Activated T-cell treated with anti-CD3 and anti-CD28 coated beads, Interleukin-2, amount 50 U/mL, for 72 hours (primary cell): ENCODE measurements at places on chromosomes 6 and 20. TPM values are rescaled to one million over a fixed set of nuclear protein-coding genes. Genes with fewer than 3 reads are reported as not detected.

DNA sequence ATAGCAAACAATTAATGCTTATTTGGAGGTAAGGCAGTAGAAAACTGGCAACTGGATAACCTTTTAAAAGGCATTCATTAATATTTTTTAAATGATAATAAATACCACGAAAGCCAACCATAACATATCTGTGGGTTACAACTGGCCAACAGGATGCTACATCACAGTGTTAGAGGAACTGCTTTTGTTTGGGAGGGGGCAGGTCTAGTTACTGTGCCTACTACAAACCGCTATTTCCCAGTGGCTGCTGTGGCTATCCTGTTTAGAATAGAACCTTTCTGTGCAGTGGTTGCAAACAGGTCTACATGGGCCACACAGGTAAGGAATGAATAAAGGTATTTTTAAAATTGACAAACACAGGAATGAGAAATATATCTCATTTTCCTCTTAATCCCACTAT is 976 bp downstream of the PIGT start:
- H3K27me3 ChIP-seq: no peaks in the 10 kb centered on the region
- H3K27ac ChIP-seq: peak overlapping the region; percentile 96
- peak overlapping the region; percentile 93 for H3K4me3 ChIP-seq
- no peak for DNase-seq

- H3K4me1 ChIP-seq: peaks cover 9% of the 10 kb centered on the region
- peaks cover 7% of the 10 kb centered on the region for H3K36me3 ChIP-seq
- DNase-seq: peak; percentile 15
- no peak overlapping the region for H3K4me3 ChIP-seq
- peaks cover 10% of the 10 kb centered on the region for H3K27me3 ChIP-seq
Observed at GRCh38 chr6:146943664-146944063, 260.6 kb upstream of the STXBP5 start.

- peaks cover 75% of the 10 kb centered on the region for H3K27me3 ChIP-seq
- H3K36me3 ChIP-seq: no peaks in the 10 kb centered on the region
- no peak within 1 kb of the TSS for H3K27ac ChIP-seq
- DNase-seq: peak; percentile 49
- H3K4me3 ChIP-seq: peak within 1 kb of the TSS; percentile 83
Observed at GRCh38 chr6:17281100-17281496, at the start of gene RBM24. TSS of gene RBM24 (plus strand) at chr6:17281361. CDS start at chr6:17281582, 221 bp downstream.

DNA sequence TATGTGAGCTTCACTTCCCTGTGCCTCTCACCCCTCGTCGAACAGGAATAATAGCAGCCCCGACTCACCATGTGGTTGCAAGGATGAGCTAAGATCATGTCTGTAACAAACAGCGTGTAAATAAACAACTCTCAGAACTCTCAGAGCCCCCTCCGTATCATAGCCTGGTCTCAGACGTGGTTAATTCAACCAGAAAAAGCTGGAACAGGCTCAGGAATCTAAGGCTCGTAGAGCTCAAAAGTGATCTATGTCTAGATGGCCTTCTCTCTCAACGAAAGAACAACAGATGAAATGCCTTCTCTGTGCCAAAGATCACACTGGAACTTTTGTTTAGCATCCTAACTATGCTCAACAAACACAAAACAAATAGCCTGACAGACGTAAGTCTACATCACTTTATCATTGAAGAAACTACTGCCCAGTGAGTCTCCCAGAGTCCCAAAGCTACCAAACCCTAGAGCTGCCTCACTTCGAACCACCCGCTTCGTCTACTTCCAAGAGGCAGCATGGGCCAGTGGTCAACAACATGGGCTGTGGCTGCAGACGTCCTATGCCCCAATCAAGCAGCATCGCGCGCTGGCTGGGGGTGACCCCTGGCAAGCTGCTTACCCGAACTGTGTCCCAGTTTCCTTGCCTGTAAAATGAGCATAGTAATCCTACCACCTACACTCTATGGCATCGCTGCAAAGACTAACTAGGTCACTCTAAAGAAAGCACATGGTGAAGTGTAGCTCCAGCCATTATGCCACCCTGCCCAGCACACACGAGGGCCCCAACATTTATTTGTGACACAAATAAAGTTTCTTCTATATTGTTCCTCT is 35.1 kb downstream of the NFATC2 start:
- DNase-seq: no peak
- H3K27me3 ChIP-seq: no peaks in the 10 kb centered on the region
- H3K4me3 ChIP-seq: no peak overlapping the region
- peaks cover 21% of the 10 kb centered on the region for H3K36me3 ChIP-seq
- H3K27ac ChIP-seq: no peak overlapping the region

- peaks cover 7% of the 10 kb centered on the region for H3K36me3 ChIP-seq
- H3K27ac ChIP-seq: no peak overlapping the region
- H3K4me3 ChIP-seq: no peak overlapping the region
- peaks cover 16% of the 10 kb centered on the region for H3K4me1 ChIP-seq
- no peak for DNase-seq
Observed at GRCh38 chr20:58646703-58647102, 4.4 kb upstream of the STX16 start.

GRCh38 chr20:9246731-9247130 is 177.8 kb downstream of the PLCB4 start:
- DNase-seq: no peak
- H3K27me3 ChIP-seq: no peaks in the 10 kb centered on the region
- no peaks in the 10 kb centered on the region for H3K36me3 ChIP-seq

DNA sequence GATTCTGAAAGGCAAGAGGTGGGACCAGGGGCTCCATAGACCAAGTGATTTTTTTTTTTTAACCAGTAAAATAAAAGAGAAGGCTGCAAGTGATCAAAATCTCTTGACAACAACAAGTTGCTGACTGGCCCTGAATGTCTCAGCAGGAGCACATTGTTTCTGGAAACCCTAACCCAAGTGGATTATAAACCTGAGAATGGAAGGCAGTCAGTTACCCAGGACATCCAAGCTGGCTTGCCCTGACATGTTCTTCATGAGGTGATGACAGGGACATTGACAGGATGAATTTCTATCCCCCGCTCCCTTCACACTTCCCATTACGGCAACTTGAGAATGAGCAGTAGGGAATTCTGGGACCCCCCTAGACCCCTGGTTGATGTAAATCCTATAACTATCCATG is 49.6 kb upstream of the RIPOR2 start:
- peaks cover 8% of the 10 kb centered on the region for H3K36me3 ChIP-seq
- peaks cover 69% of the 10 kb centered on the region for H3K4me1 ChIP-seq
- no peak overlapping the region for H3K4me3 ChIP-seq
- H3K27me3 ChIP-seq: no peaks in the 10 kb centered on the region

MAVS gene
- total RNA-seq: 29.8 TPM

DEFB123 gene
- not detected for total RNA-seq

SNAI1 gene
- total RNA-seq: 1.3 TPM

MCHR2 gene
- total RNA-seq: not detected
